Activated T-helper 2 cell treated with anti-CD3 and anti-CD28 coated beads, Interferon-gamma antibody, Interleukin-2, Interleukin-4, amounts not matched to agents 10 μg/mL and 5 μg/mL and 100 μg/mL, durations not matched to agents 14 hours and 24 hours and 36 hours (primary cell): ENCODE measurements at places on chromosomes 3 and 15. TPM values are rescaled to one million over a fixed set of nuclear protein-coding genes. Genes with fewer than 3 reads are reported as not detected.

DNA sequence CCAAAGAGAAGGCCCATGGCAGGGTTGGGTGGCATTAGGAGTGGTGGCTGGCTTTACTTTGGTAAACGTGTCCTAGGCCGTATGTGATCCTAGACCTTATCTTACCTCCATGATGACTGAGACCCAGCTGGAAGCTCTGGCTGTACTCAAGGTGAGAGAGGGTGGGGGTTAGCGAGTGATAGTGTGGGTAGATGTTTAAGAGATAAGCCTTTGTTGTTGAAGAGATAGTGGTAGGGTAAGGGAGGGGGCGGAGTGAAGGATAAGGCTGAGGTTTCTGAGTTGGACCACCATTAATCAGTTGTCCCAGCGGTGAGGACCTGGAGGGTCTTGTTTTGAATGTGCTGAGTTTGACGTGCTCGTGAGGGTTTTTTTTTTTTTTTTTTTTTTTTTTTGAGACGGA lies 61.5 kb upstream of the ULK4 start:
- peaks cover 65% of the 10 kb centered on the region for H3K4me1 ChIP-seq
- H3K4me3 ChIP-seq = peak overlapping the region; percentile 37
- no peaks in the 10 kb centered on the region for H3K27me3 ChIP-seq
- H3K27ac ChIP-seq = peak overlapping the region; percentile 82
- DNase-seq = peak; percentile 14

GRCh38 chr3:76051145-76051544 lies 265.8 kb upstream of the ZNF717 start:
- no peak overlapping the region for H3K27ac ChIP-seq
- H3K4me1 ChIP-seq = no peaks in the 10 kb centered on the region
- no peak overlapping the region for H3K4me3 ChIP-seq
- no peak for DNase-seq

POTEB gene
- not detected in 2 replicates for total RNA-seq

DNA sequence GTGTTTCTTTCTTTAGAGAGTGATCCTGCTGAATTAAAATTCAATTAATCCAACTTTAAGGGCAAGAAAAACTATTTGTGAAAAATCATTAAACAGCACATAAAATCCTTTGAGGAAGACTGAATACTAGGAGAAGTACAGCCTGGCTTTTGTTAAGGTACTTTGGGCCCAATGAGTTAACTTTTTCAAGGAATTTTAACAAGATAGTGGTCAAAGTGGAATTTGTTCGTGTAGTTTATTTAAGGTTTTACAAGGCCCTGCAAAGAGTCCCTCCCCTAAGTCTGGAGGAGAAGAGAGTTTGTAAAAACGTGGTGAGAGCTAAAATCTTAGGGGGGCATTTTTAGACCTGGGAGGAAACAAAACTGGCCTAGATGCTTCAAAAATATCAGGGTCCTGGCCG lies 26.0 kb upstream of the TRIM71 start:
- no peaks in the 10 kb centered on the region for H3K36me3 ChIP-seq
- no peak overlapping the region for H3K4me3 ChIP-seq
- no peaks in the 10 kb centered on the region for H3K4me1 ChIP-seq
- peaks cover 13% of the 10 kb centered on the region for H3K27me3 ChIP-seq
- DNase-seq = no peak

DNA sequence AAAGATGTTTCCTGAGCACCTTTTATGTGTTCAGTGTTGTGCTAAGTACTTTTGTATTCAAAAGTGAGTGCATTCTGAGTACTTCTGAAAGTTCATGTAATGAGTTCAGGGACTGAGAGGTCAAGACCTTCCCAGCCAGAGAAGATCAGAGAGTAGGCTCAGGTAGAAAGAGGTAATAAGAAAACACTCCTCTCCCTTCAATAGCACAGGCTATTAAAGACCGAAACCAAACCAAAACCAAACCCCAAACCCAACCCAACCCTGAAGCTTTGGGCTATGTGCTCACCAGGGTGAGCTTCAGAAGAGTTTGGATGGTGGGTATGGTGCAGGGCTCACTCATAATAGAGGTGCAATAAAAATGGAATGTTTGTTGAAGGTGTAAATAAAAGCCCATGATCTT lies 76.7 kb upstream of the FAM3D start:
- H3K27me3 ChIP-seq = peaks cover 7% of the 10 kb centered on the region
- H3K4me3 ChIP-seq = no peak overlapping the region
- no peak overlapping the region for H3K27ac ChIP-seq
- H3K4me1 ChIP-seq = no peaks in the 10 kb centered on the region
- H3K36me3 ChIP-seq = no peaks in the 10 kb centered on the region
- no peak for DNase-seq

- H3K27me3 ChIP-seq = peaks cover 7% of the 10 kb centered on the region
- peak overlapping the region; percentile 62 for H3K27ac ChIP-seq
- DNase-seq = no peak
These were observed 13.1 kb downstream of the SLC7A14 start for GRCh38 chr3:170572665-170573253.

- peak; percentile 7 for DNase-seq
- H3K27ac ChIP-seq = no peak overlapping the region
- no peaks in the 10 kb centered on the region for H3K36me3 ChIP-seq
These were observed 3.1 kb downstream of the MELTF start for GRCh38 chr3:197026481-197026866.

GRCh38 chr15:30791239-30792175 lies 112.2 kb upstream of the FAN1 start:
- H3K27ac ChIP-seq = no peak overlapping the region
- H3K36me3 ChIP-seq = no peaks in the 10 kb centered on the region
- DNase-seq = no peak
- peaks cover 14% of the 10 kb centered on the region for H3K27me3 ChIP-seq
- H3K4me1 ChIP-seq = no peaks in the 10 kb centered on the region

ISLR2 gene
- total RNA-seq = not detected in 2 replicates
